ENCODE measurements at places on chromosomes 1 and 21. TPM values are rescaled to one million over a fixed set of nuclear protein-coding genes. Genes with fewer than 3 reads are reported as not detected.

DNA sequence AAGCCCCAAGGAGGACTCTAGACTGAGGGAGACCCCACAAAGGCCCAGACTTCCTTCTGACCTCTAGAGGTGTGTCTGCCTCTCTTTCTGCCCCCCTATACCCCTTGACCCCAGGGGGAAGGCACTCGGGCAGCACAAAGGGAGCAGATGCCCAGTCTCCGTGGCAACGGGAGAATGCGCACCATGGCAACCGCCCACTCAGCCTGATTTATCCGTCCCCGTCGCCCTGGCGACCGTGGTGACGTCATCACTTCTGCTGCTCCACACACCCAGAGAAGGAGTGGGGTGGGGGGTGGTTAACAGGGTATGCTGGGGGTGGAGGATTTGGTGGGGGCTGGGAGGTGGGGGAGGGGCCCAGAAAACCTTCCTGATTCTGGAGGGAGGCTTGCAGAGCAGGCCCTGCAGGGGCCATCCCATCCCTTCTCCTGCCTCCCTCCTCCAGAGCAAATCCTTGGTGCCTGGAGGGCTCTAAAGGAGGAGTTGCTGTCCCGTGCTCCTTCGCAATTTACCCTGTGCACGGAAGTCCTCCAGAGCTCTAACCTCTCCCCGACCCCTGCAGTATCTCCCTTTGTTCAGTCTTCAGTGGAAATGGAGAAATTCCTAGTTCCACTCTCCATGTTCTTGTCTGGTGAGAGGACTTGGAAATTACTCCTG lies 6.3 kb downstream of the CELF3 start:
- DNase-seq, result no peak

- no peak for DNase-seq
Measured at GRCh38 chr21:25791319-25791718, 56.5 kb downstream of the GABPA start.

- no peak for DNase-seq
Measured at GRCh38 chr1:231576804-231577718, 48.6 kb downstream of the TSNAX start.

- peak; percentile 87 for DNase-seq
Measured at GRCh38 chr1:177209357-177209756, 38.6 kb downstream of the BRINP2 start.

DNA sequence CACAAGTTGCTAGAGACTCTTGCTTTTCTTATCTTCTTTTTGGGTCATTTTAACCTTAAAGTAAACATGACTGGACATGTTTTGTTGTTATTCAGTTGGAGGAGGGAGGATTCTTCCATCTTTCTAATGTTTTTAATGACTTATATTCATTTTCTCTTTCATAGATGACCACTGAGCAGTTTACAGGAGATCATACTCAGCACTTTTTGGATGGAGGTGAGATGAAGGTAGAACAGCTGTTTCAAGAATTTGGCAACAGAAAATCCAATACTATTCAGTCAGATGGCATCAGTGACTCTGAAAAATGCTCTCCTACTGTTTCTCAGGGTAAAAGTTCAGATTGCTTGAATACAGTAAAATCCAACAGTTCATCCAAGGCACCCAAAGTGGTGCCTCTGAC lies 11.9 kb downstream of the DYRK3 start:
- no peak for DNase-seq

DNA sequence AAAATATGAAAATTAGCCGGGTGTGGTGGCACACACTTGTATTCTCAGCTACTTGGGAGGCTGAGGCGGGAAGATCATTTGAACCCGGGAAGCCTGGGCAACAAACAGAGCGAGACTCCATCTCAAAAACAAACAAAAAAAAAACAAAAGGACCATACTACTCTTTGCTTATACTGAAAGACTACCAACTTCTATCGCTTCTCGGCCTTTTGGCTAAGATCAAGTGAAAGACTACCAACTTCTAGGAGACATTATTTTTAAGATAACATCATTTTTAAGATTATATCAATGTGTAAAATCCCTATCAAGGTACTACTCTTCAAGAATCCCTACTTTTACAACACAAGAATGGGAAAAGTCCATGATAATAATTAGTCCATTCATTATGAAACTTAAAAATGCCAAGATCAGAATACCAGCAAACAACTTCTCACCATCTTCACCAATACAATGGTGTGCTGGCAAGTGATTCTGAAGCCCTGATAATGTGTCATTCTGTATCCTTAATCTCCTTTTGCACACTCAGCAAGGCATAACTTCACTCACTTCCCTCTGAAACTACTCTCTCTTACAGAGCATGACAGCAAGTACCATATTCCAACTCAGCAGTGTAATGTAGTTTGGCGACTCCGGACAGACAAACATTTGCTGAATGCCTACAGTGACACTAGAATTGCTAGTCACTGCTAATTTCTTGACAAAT lies 1.7 kb downstream of the PTP4A2 start:
- DNase-seq, result peak; percentile 42

DNA sequence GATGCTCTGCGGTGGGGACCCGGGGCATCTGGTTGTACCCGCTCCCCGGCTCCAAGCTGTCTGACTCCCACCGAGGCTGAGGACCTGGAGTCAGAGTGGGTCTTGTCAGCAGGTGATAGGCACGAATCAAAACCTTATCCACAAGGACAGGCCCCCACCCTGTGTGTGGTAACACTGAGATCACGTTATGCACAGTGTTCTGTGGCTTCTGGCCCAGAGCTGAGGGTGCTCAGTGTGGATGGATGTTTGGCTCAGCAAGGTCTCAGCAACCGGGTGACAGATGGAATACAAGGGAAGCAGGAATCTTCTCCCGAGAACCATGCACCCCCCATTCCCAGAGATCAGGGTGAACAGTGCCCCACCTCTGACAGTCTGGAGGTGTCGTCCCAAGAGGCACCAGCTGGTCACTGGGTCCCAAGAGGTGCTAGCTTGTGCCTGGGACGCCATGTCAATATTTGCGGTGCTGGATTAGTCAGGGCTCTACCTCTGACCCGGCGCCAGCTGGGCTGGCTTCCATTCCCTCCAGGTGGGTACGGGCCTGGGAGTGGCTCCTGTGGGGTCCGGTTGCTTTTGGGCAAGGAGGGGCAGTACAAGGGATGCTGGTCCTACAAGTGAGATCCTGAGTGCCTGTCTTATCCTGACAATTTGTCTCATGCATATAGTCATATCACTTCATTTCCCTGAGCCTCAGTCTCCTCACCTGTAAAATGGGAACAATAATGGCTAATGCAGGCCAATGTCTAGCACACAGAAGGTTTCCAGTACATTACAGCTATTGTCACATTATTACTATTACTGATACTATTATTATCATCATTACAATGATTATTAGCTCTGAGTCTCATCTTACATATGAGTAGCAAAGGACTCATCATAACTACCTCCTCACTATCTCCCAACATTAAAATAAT lies 957 bp downstream of the CAPN9 start:
- DNase-seq, result no peak

- DNase-seq, result no peak
Measured at GRCh38 chr1:147241934-147242448, 493 bp upstream of the CHD1L start.

GRCh38 chr1:6732942-6733341 lies 31.3 kb upstream of the DNAJC11 start:
- DNase-seq, result no peak

GRCh38 chr1:164423136-164423535 lies 135.8 kb upstream of the PBX1 start:
- DNase-seq, result no peak

DNA sequence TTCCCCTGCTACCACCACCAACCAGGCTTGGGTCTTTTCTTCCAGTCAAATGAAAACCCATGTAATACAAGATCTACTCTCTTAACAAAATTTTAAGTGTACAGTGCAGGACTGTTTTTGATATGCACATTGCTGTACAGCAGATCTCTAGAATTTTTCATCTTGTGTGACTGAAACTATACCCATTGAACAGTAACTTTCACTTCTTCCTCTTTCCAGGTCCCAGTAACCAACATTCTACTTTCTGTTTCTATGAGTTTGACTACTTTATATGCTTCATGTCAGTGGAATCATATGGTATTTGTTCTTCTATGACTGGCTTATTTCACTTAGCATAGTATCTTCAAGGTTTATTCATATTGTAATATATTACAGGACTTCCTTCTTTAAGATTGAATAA lies 45.3 kb upstream of the PLPPR4 start:
- DNase-seq, result no peak

GRCh38 chr21:26941421-26941820 lies 25.5 kb downstream of the ADAMTS5 start:
- no peak for DNase-seq

DNA sequence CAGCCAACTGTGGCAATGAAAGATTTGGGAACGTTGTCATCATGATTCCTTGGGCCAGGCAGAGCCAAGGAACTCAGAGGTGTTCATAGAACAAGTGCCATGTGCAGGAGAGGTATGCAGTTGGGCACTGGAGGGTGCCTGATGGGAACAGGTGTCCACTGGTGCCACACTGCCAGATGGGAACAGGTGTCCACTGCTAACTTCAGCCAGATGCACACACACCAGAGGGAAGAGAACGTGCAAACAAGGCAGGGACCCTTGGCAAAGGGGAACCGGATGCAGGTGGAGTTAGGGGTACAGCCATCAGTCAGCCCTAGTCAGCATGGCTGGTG lies 13.5 kb downstream of the OLFML2B start:
- peak; percentile 66 for DNase-seq

DNA sequence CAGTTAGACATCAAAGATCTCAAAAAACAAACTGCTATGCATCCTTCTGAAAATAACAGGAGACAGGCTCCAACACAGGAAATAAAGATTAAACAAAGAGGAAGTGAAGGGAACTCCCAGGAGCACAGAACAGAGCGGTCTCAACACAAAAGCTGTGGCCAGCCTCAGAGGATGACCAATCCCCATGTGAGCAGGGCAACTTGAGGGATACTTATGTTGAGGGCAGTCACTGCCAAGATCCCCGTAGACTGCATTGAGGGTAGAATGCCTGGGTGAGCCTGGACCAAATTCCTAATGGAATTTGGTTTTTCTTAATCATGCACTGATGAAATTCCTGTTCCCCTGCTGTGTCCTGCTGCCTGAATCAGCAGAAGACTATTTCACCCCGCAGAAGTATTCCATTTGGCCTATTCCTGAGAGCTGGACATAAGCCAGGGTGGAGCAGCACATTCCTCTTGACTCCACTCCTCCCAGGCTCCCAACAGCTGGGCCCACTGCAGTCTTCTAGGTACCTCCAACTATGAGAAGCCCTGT lies 49.0 kb downstream of the JAK1 start:
- DNase-seq, result peak; percentile 91

DNA sequence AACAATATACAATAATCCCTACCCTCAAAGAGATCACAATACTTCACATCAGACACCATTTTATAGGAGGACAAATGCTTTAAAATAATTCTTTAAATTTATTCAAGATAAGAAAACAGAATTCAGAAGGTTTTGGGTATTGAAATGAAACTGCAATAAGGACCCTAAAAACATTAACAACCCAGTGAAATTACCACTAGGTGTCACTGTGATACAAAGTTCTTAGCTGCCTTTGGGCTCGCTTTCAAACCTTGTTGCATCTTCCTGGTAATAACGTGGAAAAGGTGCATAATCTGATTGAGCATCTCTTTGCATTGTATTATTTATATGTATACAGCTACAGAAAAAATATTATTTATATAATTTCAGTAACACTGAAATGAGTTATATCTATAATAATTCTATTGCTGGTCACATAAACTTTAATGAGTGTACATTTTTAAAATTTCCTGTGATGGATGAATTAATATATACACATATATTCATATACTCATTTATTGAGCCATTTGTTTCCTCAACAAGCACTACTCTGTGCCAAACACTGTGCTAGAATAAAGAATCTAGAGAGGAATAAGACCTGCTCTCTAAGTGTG lies 185.2 kb downstream of the FAF1 start:
- no peak for DNase-seq

DNA sequence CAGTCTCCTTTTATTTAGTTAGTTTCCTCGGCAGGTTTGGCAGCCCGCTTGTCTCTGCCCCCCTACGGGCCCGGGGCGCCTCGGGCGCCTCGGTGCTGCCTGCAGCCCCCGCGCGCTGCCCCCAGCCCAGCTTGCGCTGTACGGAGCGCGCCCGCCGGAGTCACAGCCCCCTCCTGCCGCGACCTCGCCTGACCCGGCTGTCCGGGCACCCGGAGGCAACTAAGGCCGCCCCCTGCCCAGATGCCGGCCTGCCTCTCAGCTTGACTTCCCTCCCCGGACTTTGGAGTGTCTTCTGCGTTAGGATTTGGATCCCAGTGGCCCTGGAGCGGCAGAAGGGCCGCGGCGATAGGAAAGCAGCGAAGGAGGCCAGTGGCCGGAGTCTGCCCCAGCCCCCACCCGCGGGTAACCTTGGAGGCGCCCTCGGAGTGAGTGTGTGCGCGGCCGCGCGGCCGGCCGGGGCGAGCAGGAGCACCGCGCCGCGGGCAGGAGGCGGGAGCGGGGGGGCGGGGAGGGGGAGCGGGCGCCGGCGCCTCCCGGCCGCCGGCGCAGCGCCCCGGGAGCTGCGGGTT lies 7.6 kb downstream of the CDKN2C start:
- no peak for DNase-seq

- DNase-seq, result no peak
Measured at GRCh38 chr1:227900571-227901051, 47.1 kb downstream of the WNT9A start.

- no peak for DNase-seq
Measured at GRCh38 chr1:95013950-95014574, 58.7 kb downstream of the ALG14 start.

DNA sequence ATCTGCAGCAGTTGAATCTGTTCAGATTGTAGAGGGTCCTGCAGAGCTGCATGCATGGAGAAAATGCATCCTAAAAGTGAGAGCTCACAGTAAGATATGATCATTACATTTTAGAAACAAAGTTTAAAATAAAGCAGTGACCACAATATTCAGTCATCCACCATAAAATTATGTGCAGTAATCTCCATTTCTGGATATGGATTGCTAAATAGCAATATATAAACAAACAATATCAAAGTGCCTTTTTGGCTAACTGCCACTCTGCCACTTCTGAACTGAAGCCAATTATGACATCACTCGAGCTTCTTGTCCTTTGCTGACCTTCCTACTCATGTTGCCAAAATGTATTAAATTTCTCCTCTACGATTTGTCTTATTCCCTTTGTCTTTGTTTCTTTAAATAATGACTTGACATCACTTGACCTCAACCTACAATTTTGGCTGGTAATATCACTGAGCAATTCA lies 262.0 kb upstream of the CXADR start:
- no peak for DNase-seq

DNA sequence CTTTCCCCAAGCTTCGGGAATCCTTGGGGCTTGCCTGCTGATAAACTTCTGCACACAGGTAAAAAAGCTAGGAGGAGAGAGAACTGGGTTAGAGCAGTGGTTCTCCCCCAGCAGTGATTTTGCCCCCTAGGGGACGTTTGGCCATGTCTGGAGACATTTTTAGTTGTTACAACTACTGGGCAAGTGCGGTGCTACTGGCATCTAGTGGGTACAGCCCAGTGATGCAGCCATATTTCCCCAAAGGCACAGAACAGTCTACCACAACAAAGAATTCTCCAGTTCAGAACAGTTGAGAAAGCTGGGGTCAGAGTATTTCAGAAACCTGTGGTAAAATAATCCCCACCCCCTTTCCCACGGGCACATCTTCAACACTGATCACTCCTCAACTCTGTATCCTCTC lies 41.3 kb downstream of the LRRC71 start:
- DNase-seq, result no peak

ETV3L gene
- not detected for total RNA-seq

MIXL1 gene
- not detected for total RNA-seq

ADAMTS1 gene
- total RNA-seq, result 53.2 TPM

EFNA1 gene
- total RNA-seq, result 172 TPM

RGS1 gene
- total RNA-seq, result 69.6 TPM

PDC gene
- total RNA-seq, result not detected

HSD3B1 gene
- 0.30 TPM for total RNA-seq

USH2A gene
- not detected for total RNA-seq

C8B gene
- total RNA-seq, result not detected

FCAMR gene
- total RNA-seq, result not detected

IGSF9 gene
- total RNA-seq, result 18.8 TPM

MAP3K21 gene
- total RNA-seq, result 16.6 TPM

FNDC5 gene
- total RNA-seq, result not detected
